T-helper 17 cell (primary cell): ENCODE measurements at places on chromosomes 3 and 15.

DNA sequence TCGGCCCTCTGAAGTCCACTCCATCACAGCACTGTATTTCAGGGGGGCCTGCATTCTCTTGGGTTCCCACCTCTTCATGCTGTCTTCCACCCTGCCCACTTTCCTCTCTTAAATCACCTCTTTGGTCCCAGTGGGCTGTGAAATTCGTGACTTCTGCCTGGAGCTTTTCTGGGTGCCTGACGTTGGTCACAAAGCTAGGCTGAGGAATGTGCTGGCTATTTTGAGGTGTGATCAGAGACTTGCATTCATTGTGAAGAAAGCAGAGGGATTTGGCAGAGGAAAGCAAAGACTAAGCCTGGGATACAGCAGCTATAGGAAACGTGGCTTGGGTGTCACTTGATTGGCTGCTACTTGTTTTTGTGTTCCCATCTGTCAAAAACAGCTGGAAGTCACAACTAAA lies 202.5 kb downstream of the SATB1 start:
- no peak for DNase-seq

DNA sequence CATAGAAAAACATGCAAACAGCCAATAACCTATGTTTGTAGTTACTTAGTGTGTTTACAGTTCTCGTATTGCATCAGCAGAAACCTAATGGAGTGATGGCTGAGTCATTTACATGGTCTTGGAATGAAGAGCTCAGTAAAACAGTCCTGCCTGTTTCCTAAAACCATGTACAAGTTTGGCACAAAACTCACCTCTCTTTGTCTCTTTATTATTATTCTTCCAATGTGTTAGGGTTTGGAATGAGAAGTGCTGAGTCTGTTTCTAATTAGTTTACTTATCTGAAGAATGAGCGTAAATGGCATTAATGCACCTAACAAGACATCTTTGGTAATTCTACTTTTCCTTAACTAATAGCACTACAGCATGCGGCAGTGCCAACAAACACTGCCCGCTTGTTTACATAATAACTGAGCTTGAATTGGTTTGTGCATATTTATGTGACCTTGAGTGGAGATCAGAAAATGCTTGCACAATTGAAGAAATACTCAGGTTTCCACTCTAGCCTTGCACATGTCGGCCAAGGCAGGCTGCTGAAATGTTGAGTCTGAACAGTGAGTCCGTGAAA lies 385.4 kb upstream of the SEMA6D start:
- DNase-seq = no peak

GRCh38 chr3:12957339-12957738 lies 115.9 kb downstream of the IQSEC1 start:
- DNase-seq = no peak

DNA sequence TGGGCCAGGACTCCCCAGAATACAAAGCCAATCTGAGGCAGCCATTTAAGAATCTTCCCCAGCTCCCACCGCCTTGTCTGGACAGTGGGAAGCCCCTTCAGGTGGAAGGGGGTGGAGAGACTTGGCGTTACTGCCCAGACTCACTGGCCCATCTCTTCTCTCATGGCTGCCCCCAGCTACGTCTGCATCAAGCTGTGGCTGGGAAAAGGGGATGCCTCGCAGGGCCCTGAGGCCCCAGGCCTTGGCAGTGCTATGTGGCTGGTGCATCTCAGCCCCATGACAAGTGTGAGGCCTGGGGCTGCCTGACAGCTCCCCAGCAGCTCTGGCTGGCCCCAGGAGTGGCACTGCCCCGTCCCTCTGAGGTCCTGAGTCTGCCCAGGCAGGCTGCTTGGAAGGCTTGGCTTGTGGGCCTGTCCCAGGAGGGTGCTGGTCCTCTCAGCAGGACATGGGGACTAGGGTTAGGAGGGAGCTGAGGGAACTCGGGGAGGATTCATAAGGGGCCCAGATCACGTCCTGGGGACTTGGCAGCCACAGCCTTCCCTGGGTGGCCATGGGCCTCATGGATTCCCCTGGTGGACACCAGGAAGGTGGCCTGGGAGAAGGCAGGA lies 20.2 kb upstream of the SLC41A3 start:
- DNase-seq = no peak

- no peak for DNase-seq
Observed at GRCh38 chr3:41293169-41293681, 93.9 kb downstream of the CTNNB1 start.
